Stimulated activated naive CD8-positive, alpha-beta T cell treated with anti-CD3 and anti-CD28 coated beads, Interleukin-15, amount 100 ng/mL, for 72 hours (primary cell): ENCODE measurements at places on chromosomes 2 and 18.

DNA sequence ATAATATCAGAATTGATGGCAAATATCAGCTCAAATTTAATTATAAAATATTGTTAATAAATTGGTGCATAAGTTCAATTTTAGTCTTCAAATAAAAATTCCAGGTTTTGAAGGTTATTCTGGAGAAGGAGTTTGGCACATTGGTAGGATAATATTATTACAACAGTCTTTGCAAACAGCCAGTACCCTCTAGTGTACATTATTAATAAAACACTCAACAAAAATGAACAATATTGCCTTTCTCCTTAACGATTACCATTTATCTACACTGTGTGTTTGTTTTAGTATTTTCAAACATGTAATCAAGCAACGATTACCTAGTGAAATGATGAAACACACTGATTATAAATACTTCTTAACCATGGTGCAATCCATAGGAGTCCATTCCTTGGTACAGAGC is 334.0 kb upstream of the FSIP2 start:
- DNase-seq: no peak

- no peak for DNase-seq
These were observed 163.4 kb downstream of the UBE2E3 start for GRCh38 chr2:181143790-181144300.

GRCh38 chr2:101195871-101196661 is 44.9 kb upstream of the TBC1D8 start:
- no peak for DNase-seq

- no peak for DNase-seq
These were observed 49.9 kb downstream of the CD8B2 start for GRCh38 chr2:106537047-106537446.

DNA sequence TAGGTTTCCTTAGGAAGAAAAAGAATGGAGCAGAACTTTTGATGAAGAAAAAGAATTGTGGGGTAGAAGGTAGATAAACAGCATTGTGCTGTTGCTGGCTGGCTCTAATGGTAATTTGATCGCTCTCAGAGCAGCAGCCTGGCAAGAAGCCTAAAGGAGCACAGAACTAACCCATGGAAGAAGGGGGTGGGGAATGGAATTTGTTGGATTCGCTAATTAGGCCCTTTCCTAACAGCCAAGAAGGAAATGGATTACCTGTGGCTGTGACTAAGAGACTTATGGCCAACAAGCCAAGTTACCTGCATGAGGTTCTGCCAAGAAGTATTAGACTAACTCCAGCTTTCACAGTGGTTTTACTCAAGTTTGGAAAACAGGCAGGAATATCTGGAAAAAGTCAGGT is 210.6 kb downstream of the IKZF2 start:
- DNase-seq: no peak
